ENCODE measurements at places on chromosomes 2 and 18.

- no peak for DNase-seq
These were observed 140.7 kb downstream of the LAMA1 start for GRCh38 chr18:6976935-6977334.

DNA sequence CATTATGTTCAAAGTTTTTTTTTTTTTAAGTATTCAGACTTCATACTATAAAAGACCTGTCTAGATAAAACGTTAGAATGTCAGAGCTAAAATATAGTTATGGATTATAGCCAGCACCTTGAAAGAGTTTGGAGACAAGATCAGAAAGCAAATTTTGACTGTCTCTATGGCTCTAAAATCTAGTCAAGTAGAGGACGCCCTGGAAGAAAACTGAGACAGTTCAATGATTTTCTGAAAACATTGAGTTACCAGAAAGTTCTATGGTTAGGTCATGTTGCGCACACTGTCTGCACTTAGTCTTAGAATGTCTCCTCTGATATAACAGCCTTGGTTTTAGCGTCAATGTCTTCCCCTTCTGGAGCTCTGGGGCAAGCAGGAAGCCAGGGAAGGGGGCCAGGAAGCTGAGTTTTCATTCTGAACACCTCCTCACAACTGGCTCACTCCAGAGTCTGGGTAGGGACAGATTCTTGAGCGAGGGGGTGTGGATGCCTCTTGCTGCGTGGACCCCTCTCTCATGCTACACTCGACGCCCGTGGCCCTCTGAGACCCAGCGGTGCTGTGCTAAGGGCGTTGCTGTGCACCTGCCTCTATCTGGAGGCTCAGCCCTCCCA, 99.5 kb downstream of the RNF144A start:
- DNase-seq, result no peak

GRCh38 chr2:57119141-57119540, 927.5 kb upstream of the VRK2 start:
- no peak for DNase-seq

GRCh38 chr18:76058146-76058545, 436.9 kb downstream of the ZNF516 start:
- no peak for DNase-seq

GRCh38 chr2:167237478-167237877, 349.2 kb downstream of the XIRP2 start:
- DNase-seq, result no peak

GRCh38 chr2:71552356-71552755, 99.0 kb downstream of the DYSF start:
- DNase-seq, result no peak

- no peak for DNase-seq
These were observed 262.8 kb downstream of the ZEB2 start for GRCh38 chr2:144256996-144257707.

- DNase-seq, result no peak
These were observed 29.2 kb downstream of the COPS9 start for GRCh38 chr2:240106765-240107476.

DNA sequence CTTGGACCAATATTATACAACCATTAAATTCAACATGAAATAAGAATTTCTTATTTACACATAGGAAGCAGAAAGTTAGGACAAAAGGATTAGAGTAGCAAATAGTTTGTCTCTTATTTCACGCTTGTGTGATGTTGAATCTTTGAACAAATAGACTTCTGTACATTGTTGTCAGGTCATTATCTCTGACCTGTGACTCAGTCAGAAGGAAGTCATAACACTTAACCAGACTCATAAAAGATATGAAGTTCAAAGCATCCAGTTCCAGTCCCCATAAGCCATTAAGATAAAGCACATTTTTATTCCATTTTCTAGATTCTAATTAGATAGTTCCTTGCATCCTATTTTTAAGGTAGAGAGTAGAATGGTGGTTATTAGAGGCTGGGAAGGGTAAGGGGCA, 130.8 kb downstream of the UPP2 start:
- DNase-seq, result no peak

- DNase-seq, result no peak
These were observed 952 bp downstream of the ELMOD3 start for GRCh38 chr2:85355521-85355920.

DNA sequence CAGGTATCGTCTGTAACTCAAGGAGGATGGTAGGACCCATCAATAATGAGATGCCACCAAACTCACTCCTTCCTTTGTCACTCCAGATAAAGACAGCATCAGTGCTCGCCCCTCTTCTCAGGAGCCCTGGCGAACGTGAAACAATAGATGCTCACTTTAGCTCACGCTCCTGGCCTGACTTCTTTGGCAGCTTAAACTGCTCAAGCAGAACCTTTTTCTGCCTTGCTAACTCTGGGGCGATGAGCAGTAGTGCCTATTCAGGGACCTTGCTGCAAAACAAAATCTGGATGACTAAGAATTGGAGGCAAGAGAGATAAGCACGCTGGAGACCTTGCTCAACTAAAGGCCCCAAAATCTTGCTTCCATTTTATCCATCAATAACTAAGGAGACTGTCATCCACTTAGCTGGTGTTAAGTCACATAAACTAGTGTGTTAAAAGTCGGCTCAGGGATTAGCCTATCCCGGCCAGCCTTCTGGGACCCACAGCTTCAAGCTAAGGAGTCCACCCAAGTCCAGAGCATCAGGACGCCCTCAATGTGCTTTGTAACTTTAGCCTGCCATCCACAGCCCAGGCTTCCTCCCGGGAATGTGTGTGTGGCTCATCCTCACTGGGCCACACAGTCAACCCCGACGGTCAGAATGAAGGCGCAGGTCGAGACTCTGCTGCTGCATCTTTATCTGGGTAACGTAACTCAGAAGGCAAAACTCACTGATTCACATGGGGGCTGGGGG, 38.9 kb downstream of the ZNF516 start:
- no peak for DNase-seq

- DNase-seq, result no peak
These were observed 1.1 kb upstream of the ZSCAN30 start for GRCh38 chr18:35291166-35291565.

DNA sequence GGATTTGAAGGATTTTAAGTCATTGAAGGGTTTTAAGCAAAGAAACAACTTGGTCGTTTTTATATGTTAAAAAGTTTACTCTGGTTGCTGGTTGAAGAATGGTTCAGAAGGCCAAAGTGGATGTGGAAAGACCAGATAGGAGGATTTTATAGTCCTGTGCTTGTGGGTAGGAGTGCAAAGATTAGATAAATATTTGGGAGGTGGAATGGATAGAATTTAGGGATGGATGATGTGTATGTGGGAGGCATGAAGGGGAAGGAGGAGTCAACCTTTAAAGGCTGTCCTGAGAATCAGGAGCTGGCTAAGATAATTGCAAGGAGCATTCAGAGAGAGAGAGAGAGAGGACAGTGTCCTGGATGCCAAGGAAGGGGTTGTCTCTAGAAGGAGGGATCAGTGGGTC, 190.1 kb upstream of the SPRED2 start:
- DNase-seq, result no peak

DNA sequence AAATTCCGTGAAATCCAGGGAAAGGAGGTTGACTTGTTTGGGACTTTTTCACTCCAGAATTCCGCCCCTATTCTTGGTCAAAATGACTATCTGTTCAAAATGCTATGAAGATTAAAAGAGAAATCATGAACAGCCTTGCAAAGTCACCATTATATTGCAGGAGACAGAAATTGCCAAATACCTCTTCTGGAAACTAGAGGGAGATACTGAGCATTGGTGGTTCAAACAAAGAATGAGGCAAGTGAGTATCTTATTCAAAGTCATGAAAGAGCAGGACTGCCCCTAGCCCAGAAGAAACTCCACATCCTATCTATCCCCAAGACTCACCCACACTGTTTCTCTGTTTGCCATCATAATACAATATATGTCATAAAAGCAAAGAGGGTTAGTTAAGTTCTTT, 862.3 kb upstream of the POU3F3 start:
- no peak for DNase-seq

DNA sequence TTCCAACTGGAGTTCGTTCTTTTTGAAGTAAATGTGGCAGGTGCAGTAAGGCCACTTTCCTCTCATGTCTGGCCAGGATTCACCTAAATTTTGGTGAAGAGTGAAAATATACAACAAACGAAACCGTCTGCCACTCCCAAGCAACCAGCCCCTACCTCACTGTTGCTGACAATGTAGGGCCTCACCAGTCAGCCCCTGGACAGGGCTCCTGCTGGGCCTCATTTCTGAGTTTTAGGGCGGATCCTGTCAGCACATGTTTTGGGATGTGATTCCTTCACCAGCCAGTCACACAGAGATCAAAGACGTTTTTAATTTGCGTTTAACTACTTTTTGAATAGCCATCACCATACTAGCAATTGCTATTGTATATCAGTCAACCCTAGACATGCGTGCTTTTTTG, 185.0 kb downstream of the WDR7 start:
- DNase-seq, result no peak

DNA sequence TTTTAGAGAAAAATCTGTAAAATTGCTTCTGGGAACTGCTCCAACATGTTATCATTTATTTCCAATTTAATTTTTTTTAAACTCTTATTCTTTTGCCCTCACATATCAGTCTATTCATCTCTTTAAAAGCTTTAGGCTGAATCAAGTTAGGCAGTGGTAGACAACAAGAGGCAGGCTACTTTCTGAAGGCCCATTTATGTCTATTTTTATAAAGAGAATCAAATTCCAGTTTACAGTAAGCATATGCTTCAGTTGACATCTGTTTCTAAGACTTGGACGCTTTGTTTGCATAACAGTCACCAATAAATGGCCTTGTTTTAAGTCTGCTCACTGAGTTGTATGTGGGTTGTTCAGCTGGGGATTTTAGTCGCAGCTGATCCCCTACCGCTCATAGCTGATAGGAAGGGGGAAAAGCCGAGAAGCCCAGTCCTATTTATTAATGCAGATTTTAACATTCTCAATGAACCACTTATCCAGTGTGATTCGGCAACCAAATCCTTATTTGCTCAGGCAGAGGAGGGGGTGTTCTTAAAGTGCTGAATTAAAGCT, 260.4 kb upstream of the SIX3 start:
- no peak for DNase-seq

- peak; percentile 86 for DNase-seq
These were observed 47.8 kb downstream of the PRELID3A start for GRCh38 chr18:12455496-12455895.

GRCh38 chr18:48790869-48791635, 159.7 kb downstream of the SMAD7 start:
- DNase-seq, result no peak

DNA sequence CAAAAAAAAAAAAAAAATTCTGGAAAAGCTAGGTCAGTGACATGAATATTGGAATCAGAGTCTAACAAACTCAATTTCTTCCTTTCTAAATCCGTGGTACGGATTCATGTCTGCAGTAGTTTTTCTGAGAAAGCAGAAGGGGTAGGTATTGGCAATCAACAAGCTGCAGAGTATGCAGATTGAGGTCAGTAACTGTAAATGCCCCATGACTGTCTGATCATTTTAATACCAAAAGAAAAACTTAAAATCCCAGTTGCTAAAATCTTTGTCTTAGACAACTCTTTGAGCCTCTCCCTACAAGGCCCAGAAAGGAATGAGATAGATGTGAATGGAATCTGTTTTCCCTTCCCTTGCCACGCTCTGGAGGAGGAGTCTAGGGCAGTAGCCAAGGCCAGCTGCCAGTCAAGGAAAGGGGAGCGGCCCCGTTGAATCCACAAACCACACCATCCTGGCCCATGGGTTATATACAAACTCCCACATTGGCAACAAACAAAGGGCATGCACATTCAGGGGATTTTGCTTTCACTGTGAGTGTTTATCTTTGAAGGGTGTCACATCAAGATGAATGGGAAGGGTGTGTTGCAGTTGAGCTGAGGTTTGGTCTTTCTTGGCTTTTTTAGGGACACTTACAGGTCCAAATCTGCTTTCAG, 6.1 kb upstream of the CASP8 start:
- DNase-seq, result no peak

DNA sequence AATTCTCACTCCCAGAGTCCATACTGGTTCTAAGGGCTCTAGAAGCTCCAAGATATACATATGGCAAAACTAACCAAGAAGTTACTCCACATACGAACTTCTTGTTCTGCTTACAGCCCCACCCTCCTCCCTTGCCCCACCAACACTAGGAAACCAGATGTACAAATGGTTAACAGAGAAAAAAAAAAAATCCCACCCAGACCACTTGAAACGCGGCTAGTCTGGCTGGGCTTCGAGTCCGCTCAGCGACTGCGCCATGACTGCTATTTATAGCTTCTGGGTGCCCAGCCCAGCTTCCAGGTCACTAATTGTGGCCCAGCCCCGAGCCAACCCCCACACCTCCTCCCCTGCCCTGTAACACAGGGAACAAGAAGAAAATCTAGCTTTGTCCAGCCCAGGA, 47.0 kb upstream of the IHH start:
- DNase-seq, result no peak

DNA sequence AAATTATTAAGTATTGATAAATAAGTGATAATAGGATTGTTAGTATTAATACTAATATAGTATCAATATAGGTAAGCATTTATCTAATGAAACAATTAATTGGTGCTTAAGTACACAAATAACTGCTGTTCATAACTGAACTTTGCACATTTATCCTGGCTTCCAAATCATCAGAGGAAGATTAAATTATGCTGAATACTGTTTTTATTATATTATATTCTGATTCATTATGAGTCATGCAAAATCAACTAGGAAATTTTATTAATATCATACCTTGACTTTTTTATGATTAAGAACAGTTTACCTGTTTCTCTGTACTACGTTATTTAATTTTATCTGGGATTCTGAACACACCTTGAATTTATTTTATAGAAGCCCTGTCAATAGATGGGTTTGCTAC, 42.6 kb downstream of the FAP start:
- DNase-seq, result no peak

- peak; percentile 71 for DNase-seq
These were observed 104.5 kb upstream of the TAF1B start for GRCh38 chr2:9738535-9739496.

DNA sequence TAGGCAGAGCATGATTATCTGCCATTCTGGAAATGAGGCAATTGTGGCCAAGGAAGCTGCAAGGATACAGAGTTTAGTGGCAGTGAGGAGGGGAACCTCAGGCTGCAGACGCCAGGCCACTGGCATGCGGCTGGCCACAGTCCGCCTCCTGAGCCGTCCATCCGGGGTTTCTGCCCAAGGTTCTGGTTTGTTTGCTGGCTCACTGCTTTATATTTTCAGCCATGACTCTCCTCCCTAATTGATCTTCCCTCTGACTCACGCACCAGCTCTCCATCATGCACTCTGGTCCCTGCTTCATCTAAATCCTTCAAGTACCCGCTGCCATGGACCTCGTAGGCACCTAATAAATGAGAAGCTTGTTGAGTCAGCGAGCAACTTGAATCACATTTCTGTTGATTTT, 107.8 kb upstream of the REV1 start:
- DNase-seq, result no peak

DNA sequence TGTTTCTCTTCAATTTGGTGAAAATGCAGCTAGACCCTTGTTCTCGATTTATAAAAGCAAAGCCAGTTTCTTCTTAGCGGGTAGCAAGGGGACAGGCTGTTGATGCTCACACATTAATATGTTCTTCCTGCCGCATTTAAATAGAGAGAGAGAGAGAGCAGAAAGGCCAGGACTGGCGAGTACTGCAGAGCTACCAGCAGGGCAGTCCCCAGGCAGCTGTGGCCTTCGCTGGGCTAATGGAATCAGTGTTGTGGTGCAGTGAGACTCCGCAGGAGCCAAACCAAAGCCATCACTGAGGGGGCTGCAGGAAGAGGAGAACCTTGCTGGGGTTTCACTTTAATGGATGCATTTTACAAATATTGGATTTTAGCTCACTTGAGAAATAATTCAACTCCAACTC, 223.6 kb downstream of the ACTR3 start:
- no peak for DNase-seq

GRCh38 chr18:48544116-48544515, 5.3 kb downstream of the CTIF start:
- DNase-seq, result no peak

- no peak for DNase-seq
These were observed 39.5 kb upstream of the NPAS2 start for GRCh38 chr2:100780203-100781008.

Measured in posterior cingulate gyrus (tissue), 11 donors.